Activated T-helper 1 cell treated with anti-CD3 and anti-CD28 coated beads, Interleukin-12 subunit alpha, Interleukin-12 subunit beta, Interleukin-2, Interleukin-4 antibody, amounts not matched to agents 30 ng/mL and 10 ng/mL and 1 ng/mL, durations not matched to agents 14 hours and 24 hours and 36 hours (primary cell): ENCODE measurements at places on chromosomes 3 and 15.

DNA sequence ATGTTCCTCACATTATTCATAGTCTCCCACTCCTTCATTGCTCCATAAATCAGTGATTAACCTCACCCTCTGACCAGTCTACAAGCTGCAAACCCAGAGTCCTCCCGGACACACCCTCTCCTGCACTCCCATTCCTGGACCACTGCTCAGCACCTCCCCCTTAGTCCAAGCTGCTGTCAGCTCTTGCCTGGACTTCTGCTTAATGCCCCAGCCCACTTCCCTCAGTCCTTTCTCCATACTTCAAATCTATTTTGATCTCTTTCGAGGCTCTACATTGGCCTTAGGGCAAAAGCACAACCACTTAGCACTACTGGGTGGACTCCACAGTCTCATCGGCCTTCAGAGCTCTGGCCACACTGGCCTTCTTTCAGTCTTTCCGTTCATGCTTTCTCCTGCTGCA lies 79.4 kb upstream of the FAM98B start:
- DNase-seq, result no peak

- DNase-seq, result no peak
Measured at GRCh38 chr3:18812316-18812715, 336.0 kb upstream of the KCNH8 start.

DNA sequence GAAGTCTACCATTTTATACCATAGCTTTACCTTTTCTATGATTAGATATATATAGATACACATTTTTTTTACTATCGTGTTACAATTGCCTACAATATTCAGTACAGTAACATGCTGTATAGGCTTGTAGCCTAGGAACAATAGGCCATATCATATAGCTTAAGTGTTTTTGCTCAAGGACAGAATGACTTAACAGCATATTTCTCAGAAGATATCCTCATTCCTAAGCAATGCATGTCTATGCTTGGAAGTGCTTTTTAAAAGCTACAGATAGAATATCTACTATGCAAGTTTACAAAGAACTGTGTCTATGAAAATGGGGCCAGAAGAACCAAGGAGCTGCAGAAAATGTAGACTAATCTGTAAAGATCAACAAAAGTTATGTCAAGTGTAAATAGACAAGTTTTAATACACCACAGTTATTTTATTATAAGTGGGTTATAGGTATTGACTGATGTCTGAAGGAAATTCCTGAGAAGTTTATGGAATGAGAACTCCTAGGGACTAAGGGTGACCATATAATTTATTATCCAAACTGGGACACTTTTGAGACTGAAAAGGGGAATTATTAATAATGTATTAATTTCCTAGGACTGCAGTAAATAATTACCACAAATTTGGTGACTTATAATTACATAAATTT lies 138.7 kb upstream of the TGFBR2 start:
- DNase-seq, result no peak

DNA sequence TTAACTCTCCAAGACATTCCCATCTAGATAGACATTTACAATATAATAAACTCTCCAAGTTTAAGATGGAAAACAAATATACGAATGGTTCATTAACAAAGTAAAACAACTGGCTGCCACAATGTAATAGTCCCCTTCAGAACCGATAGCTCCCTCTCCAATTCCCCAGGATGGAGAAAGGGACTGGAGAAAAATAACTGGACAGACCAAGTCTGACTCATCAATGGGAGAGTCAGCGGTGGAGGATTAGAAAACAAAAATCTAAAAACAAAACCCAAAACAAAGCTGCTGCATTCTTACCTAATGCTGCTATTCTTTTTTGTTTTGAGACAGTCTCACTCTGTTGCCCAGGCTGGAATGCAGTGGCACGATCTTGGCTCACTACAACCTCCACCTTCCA lies 468.1 kb downstream of the SHQ1 start:
- no peak for DNase-seq

- DNase-seq, result no peak
Measured at GRCh38 chr15:64412216-64412615, 24.6 kb downstream of the TRIP4 start.

DNA sequence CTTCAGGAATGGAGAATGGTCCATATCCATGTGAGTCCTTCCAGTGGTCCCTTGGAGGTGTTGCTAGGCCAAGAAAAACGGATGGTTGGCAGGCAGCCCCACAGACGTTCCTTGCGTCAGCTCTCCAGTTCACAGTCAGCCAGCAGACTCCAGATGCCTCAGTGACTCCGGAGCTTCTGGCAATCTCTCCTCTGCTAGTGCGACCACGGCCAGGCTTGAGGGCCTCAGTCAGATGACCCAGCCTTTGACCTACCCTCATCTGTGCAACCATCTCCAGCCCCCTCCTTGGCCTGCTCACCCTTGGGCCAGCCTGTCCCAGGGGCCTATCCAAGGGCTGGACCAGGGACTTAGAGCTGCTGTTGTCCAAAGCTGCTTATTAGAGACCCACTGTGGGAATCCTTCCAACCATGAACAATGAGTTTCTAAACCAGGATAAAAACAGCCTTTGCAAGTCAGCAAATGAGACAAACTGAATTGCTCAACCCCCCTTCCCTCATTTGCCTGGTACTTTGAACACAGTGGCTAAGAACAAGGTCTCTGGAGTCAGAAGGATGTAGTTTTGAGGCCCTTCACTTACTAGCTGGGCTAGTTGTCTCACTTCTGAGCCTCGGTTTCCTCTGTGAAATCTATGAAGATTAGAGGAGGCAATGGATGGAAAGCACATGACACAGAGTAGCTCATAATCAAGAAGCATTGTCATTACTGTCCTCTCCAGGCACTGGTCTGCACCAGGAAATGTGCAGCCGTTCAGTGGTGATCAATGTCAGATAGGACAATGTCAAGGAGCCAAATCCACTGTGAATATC lies 44.8 kb downstream of the ANP32A start:
- no peak for DNase-seq

- no peak for DNase-seq
Measured at GRCh38 chr3:153247331-153248330, 85.6 kb downstream of the RAP2B start.

DNA sequence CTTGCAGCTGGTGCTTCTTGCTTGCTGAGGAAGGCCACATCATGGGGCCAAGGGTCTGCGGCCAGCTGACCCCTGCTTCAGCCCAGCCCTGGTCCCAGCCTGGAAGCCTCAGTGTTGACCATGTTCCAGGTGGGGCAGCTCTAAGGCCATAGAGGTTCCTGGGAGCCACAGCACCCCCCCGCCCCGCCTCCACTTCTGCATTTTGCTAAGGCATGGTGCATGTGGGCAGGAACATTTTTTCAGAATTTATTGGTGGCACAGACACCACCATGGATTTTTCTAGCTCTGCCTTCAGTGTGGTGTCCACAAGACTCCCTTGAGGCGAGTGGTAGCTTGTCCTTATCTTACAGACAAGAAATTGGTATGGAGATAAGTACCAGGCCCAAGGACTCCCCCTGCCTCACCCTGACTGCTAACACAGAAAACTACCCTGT lies 1.9 kb upstream of the CHST14 start:
- no peak for DNase-seq

DNA sequence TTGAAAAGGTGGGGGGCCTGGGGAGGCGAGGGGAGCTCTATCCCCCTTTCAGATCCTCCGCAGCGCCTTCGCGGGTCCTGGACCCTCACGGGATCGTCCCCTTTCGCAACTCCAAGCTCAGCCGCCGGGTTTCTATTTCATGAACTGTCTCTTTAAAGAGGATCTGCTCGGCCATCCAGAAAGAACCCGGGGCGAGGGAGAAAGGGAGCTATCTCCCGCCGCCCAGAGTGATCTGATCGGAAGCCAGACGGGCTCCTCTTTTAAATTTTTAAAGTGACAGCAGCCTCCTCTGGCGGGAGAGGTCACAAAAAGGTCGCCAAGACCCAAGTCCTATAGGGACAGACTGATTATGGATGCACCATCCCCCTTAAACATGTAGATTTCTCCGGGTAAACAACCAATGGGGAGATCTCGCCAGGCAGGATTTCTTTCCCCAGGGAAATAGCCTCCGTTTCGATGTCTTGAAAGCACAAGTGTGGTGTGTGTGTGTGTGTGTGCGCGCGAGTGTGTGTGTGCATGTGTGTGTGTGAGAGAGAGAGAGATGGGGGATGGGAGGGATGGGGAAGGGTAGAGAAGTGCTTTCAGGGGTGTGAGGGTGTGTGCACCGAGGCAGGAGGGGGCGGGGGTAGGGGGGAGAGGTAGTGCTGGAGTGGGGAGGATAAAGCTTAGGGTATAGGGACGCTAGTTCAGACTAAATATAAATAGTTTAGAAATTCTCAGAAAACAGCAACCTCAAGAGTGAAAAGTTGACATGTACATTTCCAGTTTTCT lies 516.1 kb downstream of the MECOM start:
- DNase-seq, result no peak

- no peak for DNase-seq
Measured at GRCh38 chr3:105967117-105967516, 98.3 kb upstream of the CBLB start.

DNA sequence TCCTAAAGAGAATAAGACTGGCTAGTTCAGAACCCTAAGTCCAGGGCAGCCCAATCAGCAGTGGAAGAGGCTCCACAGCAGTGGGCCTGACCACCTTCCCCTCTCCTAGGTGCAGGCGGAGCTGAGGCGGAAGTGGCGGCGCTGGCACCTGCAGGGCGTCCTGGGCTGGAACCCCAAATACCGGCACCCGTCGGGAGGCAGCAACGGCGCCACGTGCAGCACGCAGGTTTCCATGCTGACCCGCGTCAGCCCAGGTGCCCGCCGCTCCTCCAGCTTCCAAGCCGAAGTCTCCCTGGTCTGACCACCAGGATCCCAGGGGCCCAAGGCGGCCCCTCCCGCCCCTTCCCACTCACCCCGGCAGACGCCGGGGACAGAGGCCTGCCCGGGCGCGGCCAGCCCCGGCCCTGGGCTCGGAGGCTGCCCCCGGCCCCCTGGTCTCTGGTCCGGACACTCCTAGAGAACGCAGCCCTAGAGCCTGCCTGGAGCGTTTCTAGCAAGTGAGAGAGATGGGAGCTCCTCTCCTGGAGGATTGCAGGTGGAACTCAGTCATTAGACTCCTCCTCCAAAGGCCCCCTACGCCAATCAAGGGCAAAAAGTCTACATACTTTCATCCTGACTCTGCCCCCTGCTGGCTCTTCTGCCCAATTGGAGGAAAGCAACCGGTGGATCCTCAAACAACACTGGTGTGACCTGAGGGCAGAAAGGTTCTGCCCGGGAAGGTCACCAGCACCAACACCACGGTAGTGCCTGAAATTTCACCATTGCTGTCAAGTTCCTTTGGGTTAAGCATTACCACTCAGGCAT lies 33.7 kb downstream of the VIPR1 start:
- DNase-seq, result peak; percentile 16

GRCh38 chr15:79035111-79035601 lies 55.4 kb downstream of the RASGRF1 start:
- no peak for DNase-seq

- DNase-seq, result no peak
Measured at GRCh38 chr3:165884518-165884917, 47.3 kb upstream of the BCHE start.

GRCh38 chr3:185658504-185658912 lies 72.4 kb downstream of the SENP2 start:
- no peak for DNase-seq

GRCh38 chr3:129592381-129593131 lies 13.9 kb downstream of the PLXND1 start:
- DNase-seq, result no peak

- no peak for DNase-seq
Measured at GRCh38 chr3:61169621-61170251, 81.5 kb downstream of the FHIT start.

GRCh38 chr15:85333132-85333831 lies 47.1 kb upstream of the AKAP13 start:
- no peak for DNase-seq

DNA sequence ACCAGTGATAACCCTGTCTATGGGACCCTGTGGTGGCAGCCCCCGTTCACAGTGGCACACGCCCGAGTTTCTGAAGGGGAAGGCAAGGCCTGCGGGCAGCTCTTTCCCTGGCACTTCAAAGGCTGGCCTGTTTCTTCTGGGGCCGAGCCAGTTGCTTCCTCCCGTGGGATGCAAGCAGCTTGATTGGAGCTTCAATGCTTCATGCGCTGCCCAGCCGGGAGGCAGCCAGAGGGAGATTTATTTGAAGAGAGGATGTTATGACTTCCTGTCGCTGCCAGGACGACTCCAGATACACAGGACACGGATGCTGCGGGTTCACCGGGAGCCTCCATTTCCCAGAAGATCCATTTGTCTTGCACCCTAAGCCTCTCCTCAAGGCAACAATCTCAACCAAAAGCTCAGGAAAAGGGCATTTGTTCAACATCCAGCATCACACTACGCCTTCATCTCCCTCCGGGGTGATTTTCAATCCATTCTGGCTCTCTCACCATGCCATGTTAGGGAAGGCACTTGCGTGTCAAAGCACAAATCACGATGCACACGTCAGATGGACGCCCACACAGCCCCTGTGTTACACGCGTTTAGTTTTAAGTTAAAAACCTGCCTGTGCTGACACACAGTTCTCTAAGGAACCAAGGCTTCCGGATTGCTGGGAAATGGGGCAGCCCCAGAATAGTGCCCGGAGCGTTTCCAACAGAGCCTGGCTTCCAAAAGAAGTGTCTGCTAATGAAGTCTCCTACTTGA lies 330.2 kb downstream of the OCA2 start:
- DNase-seq, result no peak

- DNase-seq, result no peak
Measured at GRCh38 chr3:56771376-56771775, 30.4 kb downstream of the ARHGEF3 start.

DNA sequence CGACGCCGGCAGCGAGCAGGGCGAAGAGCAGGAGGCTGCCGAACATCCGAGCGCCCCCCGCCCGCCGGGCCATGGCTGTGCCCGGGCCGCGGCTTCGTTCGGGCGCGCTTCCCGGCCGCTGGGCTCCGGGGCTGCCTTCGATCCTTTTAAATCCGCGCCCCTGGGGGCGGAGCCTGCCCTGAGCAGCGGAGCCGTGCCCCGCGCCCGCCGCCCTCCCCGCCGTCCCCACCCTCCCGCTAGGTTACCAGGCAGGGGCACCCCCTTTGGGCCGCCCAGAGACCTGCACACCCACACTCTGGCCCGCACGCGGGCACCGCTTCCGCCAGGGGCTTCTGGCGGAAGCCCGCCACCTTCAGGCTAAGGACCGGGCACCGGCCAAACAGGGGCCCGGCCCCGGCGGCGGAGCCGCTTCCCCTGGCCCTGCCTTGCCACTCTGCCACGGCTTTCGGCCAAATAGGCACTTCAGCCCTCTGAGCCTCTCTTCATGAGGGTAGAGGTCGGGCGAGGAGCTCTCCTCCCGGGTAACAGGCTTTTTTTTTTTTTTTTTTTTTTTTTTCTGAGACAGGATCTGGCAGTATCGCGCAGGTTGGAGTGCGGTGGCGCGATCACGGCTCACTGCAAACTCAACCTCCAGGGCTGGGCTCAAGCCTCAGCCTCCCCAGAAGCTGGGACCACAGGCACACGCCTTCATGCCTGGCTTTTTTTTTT lies at the start of gene NMB:
TSS of gene NMB (minus strand) at position 120 of the 708 bp plus-strand sequence. CDS start at position 73, 47 bp downstream.
- peak; percentile 73 for DNase-seq

DNA sequence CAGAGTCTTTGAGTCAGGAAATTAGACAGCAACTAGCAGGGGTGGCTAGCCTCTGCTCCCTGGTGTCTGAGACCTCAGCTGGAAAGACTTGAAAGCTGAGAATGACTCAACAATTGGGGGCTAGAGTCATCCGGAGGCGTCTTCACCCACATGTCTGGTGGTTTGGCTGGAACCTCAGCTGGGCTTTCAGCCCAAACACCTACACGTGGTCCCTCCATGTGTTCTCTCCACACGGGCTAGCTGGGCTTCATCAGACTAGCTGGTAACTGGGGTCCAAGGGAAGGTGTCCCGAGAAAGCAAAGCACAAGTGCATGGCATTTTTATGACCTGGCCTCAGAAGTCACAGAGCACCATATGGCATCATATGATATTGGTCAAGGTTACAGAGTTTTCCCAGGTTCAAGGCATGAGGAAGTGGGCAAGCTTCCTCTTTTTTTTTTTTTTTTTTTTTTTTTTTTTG lies 19.9 kb upstream of the ABHD2 start:
- peak; percentile 11 for DNase-seq

- no peak for DNase-seq
Measured at GRCh38 chr15:81256916-81257315, 60.2 kb downstream of the IL16 start.
